NCI-H524 (cell line): ENCODE measurements at places on chromosomes 12 and 14.

DNA sequence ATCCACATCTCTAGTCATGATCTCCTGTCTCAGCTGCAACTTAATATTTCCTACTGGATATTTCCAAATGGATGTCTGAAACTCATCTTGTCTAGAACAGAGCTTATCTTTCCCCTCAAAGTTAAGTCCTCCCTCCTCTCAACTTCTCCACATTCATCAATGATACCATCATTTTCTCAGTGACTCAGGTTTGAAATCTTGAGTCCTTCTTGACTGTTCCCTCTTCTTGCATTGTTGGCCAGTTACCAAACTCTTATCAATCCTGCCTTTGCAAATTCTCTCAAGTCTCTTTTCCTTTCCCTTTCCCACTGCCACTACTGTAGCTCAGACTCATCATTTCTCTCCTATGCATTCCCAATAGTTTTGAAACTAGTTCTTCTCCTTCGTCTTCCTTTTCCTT, 14.3 kb upstream of the CHURC1 start:
- no peak for DNase-seq

GRCh38 chr12:694734-695503, 31.7 kb upstream of the NINJ2 start:
- DNase-seq = no peak

DNA sequence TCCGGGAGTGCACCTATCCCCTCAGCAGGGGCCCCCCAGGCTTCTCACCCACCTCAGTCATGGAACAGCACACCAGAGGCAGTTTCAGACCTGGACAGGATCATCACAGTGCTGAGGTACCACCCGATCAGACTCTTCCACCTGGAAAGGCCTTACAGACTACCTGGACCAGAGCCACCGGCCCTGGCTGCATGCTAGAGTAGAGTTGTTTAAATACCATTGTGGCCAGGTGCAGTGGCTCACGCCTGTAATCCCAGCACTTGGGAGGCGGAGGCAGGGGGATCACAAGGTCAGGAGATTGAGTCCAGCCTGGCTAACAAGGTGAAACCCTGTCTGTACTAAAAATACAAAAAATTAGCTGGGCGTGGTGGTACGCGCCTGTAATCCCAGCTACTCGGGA, 61.5 kb downstream of the TSPAN11 start:
- DNase-seq = no peak

GRCh38 chr12:65958456-65958855, 134.2 kb downstream of the HMGA2 start:
- DNase-seq = no peak

GRCh38 chr12:79360286-79360685, 330.5 kb downstream of the PAWR start:
- DNase-seq = no peak

DNA sequence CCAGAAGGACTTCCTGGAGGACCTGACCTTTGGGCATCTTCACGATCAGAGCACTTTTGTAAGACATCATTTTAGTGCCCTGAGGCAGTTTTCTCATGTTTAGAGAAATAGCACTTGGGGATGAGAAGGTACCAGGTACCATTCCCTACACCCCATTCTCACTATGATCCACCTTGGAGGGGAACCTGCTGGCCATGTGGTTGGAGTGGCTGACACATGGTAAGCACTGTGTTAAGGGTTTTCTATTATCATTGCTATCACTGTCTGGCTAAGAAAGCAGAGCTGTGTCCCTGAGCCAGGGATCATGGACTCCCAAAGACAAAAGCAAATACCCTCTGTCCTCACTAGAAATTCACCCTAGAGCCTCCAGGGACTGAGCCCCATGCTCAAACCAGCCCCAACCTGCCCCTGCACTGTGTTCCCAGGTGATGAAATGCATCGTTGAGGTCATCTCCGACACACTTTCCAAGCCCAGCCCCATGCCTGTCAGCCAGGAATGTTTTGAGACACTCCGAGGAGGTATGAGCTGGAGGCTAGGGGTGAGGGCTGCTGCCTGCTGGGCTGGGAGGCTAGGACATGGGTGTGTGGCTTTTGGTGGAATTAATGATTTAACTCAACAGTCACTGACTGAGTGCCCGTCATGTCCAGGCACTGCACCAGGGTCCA, 3.4 kb downstream of the CHGA start:
- DNase-seq = no peak

GRCh38 chr14:104676694-104677511, 12.5 kb upstream of the INF2 start:
- no peak for DNase-seq

GRCh38 chr12:113485330-113485729, 13.7 kb upstream of the LHX5 start:
- no peak for DNase-seq

- no peak for DNase-seq
These were observed 52.5 kb downstream of the KIAA0586 start for GRCh38 chr14:58479975-58480374.

DNA sequence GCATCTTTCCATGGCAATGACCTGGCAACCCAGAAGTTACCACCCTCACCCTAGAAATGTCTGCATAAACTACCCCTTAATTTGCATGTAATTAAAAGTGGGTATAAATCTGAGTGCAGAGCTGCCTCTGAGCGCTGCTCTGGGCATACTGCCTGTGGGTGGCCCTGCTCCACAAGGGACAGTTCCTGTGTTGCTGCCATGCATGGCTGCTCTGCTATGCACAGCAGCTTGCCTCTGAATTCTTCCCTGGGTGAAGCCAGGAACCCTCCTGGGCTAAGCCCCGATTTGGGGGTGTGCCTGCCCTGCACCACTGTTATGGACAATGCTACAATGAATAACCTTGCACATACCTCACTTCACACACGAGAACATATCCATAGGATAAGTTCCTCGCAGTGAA, 35.7 kb upstream of the GPR132 start:
- no peak for DNase-seq

- DNase-seq = no peak
These were observed 8.6 kb downstream of the WDR89 start for GRCh38 chr14:63632932-63633514.

- DNase-seq = no peak
These were observed 22.5 kb downstream of the CABP1 start for GRCh38 chr12:120662879-120663278.
